ENCODE measurements at places on chromosomes 7 and 10.

DNA sequence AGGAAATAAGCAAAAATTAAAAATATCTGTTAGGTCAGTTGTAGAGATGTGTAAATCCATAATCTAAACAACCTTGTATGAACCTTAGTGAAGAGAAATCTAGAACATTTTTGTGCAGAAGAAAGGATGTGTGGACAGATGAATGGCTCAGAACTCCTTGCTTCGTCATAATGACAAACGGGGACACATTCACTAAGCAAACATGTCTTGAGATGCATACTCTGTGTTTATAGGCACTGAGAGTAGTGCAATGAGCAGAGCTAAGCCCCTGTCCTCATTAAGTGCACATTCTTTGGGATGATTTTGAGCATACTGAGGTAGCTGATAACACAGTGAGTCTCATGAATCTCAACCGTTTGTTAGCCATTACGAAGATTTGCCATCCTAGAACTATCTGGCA is 360.6 kb upstream of the ANKRD30A start:
- no peak for DNase-seq

GRCh38 chr10:21363092-21363730 is 162.3 kb downstream of the SKIDA1 start:
- no peak for DNase-seq

GRCh38 chr7:104434129-104434528 is 105.7 kb downstream of the LHFPL3 start:
- DNase-seq: no peak

GRCh38 chr10:6234371-6234770 is 31.6 kb downstream of the PFKFB3 start:
- no peak for DNase-seq

GRCh38 chr10:35949811-35950211 is 307.7 kb upstream of the FZD8 start:
- DNase-seq: no peak

DNA sequence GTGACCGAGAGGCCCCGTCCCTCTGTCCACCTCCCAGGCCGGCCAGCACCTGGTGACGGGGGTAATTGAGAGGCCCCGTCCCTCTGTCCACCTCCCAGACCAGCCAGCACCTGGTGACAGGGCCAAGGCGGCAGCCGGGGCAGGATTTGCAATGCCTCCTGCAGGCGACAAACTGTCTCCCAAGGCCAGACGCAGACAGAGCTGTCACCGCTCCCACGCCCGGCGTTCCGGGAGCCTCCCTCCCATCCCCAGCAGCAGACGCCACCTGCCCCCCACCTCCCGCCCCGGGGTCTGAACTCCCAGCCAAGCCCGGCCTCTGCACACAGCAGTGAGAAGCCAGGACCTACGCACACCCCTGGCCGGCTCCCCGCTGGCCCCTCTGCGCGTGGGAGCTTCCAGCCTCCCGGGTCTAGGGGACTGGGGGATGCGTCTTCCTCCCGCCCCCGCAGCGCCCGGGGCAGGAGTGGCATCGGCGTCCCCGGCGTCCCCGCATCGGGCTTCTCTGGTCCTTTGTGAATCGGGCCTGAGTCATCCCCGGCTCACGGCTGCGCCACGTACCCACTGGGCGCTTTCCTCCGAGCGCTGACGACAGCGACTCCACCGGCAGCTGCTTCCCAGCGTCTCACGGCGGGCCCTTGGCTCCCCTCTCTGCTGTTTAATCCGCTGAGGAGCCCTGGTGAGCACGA is 95.1 kb upstream of the DIP2C start:
- DNase-seq: peak; percentile 40

DNA sequence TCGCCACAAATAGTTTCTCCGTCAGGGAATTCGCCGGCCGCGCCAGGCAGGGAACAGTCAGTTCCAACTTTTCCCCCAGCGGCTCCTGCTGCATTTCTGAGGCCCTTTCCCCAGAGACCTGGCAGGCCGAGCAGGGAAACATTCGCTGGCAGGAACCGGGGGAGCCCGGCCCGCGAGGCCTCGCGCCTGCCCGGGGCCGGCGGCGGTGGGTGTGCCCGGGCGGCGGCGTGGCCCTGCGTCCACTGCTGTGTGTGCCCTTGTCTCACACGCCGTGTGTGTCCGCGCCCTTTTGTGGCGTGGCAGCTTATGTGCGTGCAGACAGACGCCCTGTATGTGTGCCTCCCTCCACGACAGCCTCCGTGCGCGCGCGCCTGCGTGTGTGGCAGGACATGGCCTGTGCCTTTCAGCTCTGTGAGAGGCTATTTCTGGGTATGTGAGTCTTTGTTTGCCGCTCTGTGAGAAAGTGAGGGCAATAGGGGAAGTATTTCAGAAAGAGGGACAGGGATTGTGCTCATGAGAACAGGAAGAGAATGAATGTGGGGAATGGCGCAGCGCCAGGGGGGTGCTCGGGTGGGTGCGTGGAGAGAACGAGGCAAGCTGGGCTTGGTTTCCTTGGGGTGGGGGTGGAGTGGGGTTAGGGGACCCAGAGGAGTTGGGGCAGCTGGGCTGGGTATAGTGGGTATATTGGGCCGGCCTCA is 689 bp upstream of the SMARCD3 start:
- no peak for DNase-seq

GRCh38 chr7:47546733-47547494 is 35.0 kb downstream of the TNS3 start:
- DNase-seq: no peak

DNA sequence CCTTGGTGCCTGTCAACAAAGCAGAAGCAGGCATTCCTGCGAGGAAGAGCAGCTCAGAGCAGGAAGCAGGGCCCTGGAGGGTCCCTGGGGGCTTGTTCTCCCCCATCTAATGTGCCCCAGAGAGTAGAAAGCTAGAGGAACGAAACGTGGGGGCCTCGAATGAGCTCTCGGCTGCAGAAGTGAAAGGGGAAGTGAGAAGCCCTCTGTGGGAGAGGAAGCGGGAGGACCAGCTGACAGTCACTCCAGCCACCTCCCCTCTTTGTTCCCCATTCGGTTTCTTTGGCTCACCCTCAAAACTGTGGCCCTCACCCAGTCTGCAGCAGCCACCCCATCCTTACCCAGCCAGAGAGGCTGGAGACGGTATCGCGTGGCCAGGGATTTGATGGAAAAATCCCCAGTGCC is 25.0 kb downstream of the C10orf105 start:
- DNase-seq: no peak

GRCh38 chr10:77208684-77209256 is 428.8 kb downstream of the KCNMA1 start:
- no peak for DNase-seq

DNA sequence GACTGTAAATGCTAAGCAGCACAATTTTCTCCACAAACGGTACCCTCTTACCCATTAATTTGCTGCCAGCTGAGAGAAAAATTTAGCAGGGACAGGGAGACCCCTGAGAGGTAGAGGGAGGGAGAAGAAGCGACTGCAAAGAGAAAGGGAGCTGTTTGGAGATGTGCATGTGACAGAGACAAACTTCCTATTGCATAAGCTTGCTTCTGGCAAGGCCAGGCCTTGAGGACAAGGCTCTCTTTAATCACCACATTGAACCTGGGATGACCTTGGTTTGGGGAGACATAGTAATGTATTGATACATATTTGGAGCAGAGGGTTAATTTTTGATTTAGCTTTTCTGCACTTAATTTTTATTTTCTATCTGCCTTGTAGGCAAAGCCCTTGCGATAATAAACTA is 31.1 kb upstream of the HIBADH start:
- no peak for DNase-seq

- no peak for DNase-seq
These were observed 5.6 kb downstream of the DPYSL4 start for GRCh38 chr10:132192076-132192975.

DNA sequence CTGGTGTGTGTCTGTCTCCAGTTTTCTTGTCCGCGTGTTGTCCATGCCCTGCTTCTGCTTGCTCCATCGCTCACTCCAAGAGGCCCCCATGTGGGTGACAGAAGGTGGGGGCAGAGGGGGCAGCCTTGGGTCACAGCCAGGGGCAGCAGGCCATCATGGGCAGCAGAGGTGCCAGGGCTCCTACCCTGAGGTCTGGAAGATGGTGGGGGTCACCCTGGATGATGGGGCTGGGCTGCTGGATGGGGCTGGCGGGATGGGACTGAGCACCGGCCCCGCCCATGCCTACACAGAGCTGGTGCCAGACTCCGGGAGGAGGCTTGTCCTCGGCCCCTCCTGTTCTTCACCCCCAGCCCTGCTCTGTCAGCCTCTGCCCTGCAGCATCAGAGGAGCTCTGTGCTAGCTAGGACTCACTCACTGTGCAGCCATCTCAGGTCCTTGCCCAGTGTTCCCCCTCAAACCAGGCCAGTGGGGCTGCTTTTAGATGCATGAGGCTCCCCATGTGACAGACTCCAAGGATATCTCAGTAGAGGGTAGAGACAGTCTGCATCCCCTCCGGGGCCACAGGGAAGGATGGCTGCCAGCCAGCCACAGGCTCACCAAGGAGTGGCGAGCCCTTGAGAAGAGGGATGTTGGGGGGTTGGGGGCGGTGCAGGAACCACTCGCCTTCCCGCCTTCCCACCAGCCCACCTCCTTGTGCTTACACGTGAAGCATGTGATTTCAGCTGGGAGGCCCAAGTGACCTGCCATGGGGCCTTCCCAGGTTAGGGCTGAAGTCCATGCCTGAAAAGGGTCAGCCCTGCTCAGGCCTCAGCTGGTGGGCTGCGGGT is 35.5 kb upstream of the PPIF start:
- DNase-seq: no peak

DNA sequence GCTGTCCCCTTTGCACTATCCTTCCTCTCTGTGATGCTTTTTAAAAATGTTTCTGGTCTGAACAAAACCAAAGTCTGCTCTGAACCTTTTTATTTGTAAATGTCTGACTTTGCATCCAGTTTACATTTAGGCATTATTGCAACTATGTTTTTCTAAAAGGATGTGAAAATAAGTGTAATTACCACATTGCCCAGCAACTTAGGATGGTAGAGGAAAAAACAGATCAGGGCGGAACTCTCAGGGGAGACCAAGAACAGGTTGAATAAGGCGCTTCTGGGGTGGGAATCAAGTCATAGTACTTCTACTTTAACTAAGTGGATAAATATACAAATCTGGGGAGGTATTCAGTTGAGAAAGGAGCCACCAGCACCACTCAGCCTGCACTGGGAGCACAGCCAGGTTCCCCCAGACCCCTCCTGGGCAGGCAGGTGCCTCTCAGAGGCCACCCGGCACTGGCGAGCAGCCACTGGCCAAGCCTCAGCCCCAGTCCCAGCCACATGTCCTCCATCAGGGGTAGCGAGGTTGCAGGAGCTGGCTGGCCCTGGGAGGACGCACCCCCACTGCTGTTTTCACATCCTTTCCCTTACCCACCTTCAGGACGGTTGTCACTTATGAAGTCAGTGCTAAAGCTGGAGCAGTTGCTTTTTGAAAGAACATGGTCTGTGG is 11.4 kb upstream of the CSGALNACT2 start:
- no peak for DNase-seq

- peak; percentile 18 for DNase-seq
These were observed 317.8 kb downstream of the SH2D4B start for GRCh38 chr10:80855348-80855971.

- no peak for DNase-seq
These were observed 79.6 kb downstream of the TNS3 start for GRCh38 chr7:47502240-47502877.

DNA sequence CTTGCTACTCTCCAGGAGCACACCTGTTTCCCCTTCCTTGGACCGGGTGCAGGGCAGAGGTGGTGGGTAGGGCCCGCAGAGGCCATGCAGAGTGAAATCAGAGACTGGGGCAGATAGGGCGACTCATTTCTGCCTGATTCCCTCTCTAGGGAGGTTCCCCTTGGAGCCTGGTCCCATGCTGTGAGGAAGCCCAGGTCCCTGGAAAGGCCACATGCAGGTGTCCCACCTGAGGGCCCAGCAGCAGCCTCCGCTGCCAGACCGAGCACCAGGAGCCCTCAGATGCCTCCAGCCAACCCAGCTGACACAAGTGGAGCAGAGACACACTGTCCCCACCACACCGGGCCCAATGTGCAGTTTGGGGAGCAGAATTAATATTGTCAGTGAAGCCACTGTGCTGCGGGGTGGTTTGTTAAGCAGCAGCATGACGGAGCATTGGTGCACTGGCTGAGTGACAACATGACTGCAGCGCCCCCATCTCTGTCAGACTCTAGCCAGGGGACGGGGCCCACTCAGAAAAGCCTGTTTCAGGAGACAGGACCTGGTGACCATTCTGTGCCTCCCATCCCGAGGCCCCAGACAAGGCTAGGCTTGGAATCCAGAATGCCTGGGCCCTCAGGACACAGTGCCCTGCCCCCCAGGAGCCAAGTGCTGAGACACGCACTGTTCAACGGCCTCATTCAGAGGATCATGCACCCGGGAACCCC is 30.4 kb upstream of the RET start:
- no peak for DNase-seq

GRCh38 chr10:24467136-24467535 is 256.6 kb downstream of the ARHGAP21 start:
- DNase-seq: no peak

DNA sequence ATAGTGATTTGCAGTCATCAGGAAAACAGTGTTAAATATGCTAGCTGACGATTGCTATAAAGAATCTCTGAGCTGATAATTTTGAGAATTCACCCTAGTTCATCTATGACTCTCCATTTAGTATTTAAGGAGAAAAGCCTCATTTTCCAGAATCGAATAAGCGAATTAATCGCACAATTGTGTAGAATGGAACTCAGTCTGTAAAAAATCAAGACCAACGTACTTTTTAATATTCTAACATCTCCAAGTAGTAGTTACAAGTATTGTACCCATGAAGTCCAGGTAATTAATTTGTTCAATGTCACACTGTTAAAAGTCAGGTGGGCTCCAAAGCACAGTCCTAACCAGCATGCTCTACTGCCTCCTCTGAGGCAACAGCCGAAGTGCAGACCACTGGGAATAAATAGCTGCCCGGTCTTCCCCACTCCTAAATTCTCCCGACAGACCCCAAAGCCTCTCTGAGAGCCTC is 380 bp upstream of the AGBL3 start:
- DNase-seq: no peak

DNA sequence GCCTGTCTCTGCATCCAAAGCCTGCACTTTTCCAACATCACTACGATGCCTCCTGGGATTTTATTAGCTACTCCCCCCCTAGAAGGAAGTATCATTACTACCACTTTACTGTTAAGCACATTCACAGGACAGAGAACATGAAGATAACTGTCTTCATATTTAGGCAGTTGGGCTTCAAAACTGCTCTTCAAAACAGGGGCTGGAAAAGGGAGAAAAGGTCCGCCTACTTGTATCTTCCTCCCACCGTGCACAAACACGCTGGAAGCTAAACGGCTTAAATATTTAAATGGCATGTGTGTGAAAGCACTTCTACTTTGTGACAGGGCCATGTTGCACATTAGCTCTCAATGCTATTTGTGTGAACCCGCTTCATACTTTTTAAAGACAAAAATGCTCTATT is 999 bp downstream of the ITIH5 start:
- no peak for DNase-seq

DNA sequence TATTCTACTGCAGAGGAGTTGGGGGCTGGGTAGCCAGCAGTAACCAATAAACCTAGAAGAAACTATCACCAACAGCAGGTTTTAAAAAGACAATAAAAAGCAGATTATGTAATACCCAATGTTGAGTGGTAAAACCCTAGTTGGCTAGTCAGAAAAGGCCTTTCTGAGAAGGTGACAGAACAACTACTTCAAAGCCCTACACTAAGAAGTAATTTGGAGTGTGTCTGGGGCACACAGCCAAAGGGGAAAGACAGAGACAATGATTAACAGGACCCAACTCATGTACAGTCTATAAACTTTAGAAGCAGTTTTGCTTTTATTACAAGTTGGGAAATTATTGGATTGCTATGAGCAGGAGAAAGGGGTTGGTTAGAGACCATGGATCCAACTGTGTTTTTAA is 77.2 kb upstream of the TMEM106B start:
- no peak for DNase-seq

GRCh38 chr7:85023066-85023712 is 163.7 kb downstream of the SEMA3D start:
- DNase-seq: peak; percentile 30

GRCh38 chr7:116728413-116728812 is 56.4 kb downstream of the MET start:
- DNase-seq: no peak
